ENCODE measurements at places on chromosomes 6 and 20. TPM values are rescaled to one million over a fixed set of nuclear protein-coding genes. Genes with fewer than 3 reads are reported as not detected.

The RAET1E gene
- 1.7 TPM for total RNA-seq

The ZNF292 gene
- total RNA-seq = 16.9 TPM

The HLA-DQA2 gene
- not detected for total RNA-seq

The DEFB110 gene
- total RNA-seq = not detected

The C6orf52 gene
- total RNA-seq = 0.80 TPM

The ATRN gene
- 26.1 TPM for total RNA-seq

The MRPS18A gene
- total RNA-seq = 91.5 TPM

The RIOK1 gene
- total RNA-seq = 39.9 TPM

The FRMD1 gene
- not detected for total RNA-seq

DNA sequence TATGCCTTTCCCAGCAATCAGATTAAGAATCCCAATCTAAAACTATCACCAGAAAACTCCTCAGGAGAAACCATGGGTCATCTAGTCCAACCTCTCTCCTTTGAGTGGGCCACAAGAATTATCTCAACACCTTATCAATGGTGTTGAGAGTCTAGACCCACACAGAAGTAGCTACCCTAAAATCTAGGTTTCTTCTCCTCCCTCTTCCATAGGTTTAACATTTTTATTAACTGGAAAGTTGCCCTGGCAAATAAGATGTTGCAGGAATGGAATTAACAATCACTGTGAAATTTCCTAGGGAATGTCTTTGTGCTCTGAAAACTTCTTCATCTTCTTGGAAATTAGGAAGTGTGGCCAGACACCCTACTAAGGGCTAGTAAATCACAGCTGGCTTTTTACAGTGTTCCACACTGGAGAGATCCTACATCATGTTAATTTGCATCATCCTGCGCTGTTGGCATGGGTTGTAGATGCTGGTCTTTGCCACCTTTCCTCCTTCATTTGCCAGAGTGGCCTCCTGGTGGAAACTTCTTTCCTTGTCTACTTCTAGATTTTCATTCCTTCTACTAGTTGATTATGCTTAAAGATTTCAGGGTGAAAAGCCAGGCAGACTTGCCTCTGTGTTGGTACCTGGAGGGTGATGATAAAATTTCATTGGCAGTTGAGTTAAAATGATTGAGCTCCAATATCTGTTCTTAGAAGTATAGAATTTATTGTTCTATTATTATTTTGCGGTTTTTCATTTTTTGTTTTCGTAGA is 2.7 kb downstream of the TNFAIP3 start:
- no peak for DNase-seq

GRCh38 chr20:50211091-50211490 is 20.5 kb downstream of the CEBPB start:
- DNase-seq = no peak

GRCh38 chr6:155265843-155266535 is 2.2 kb downstream of the CLDN20 start:
- peak; percentile 10 for DNase-seq

- no peak for DNase-seq
Measured at GRCh38 chr6:39516471-39516870, 194.0 kb upstream of the KCNK16 start.

GRCh38 chr20:60506061-60506460 is 547.8 kb downstream of the CDH26 start:
- DNase-seq = no peak

- DNase-seq = peak; percentile 83
Measured at GRCh38 chr6:36383606-36384005, 3.9 kb downstream of the ETV7 start.

- peak; percentile 91 for DNase-seq
Measured at GRCh38 chr6:35688605-35689322, at the start of gene FKBP5. TSS of gene FKBP5 (minus strand) at chr6:35688915. CDS start at chr6:35642824, 46,091 bp downstream.

DNA sequence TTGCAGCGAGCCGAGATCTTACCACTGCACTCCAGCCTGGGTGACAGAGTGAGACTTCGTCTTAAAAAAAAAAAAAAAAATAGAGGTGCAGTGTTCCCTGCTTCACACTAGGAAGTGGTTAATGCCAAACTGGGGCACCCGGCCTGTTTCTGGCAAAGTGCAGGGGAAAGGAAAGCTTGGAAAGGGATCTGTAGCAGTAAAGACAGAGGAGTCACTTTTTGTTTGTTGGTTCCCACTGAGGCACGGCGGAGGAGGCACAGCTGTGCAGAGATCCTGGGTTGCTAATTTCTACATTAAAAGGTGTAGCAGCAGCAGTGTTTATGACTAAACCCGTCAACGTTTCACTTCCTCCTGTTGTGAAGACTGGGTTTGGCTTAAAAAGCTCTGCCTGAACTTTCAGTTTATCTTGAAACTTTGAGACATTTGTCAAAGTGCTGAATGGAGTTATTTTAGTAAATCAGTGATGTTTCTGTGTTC is 125.6 kb downstream of the CARMIL1 start:
- DNase-seq = no peak

- peak; percentile 76 for DNase-seq
Measured at GRCh38 chr6:79570129-79571029, 33.1 kb upstream of the LCA5 start.

DNA sequence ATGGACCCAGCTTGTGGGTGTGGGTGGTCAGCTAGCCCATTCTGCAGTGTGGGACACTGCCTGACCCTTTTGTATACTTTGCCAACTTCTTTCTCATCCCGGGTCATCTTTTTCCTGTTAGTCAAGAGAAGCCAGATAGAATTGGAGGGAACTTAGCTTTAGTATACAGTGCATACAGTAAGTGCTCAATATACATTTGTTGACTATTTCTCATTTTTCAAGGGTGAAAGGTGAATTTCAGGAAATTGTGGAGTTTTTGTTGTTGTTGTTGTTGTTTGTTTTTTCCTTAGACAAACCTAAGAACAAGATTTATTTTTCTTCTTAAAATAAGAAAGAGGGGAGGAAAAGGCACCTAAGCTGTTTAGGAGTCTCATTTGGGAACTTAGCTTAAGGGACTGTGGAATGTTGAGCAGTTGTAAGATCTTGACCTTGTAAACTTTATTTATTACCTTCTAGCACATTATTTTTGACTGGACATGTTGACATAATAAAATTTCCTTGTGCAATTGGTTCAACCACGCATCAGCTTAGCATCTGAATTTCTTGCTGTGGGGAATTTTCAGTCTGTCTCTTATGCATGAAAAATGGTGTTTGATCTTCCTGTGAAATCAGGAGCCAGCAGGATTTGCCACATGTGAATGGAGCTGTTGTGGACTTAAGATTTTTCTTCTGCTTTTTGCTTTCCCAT is 113.6 kb downstream of the ARID1B start:
- no peak for DNase-seq

- DNase-seq = no peak
Measured at GRCh38 chr20:41181567-41181966, 44.2 kb downstream of the PLCG1 start.

DNA sequence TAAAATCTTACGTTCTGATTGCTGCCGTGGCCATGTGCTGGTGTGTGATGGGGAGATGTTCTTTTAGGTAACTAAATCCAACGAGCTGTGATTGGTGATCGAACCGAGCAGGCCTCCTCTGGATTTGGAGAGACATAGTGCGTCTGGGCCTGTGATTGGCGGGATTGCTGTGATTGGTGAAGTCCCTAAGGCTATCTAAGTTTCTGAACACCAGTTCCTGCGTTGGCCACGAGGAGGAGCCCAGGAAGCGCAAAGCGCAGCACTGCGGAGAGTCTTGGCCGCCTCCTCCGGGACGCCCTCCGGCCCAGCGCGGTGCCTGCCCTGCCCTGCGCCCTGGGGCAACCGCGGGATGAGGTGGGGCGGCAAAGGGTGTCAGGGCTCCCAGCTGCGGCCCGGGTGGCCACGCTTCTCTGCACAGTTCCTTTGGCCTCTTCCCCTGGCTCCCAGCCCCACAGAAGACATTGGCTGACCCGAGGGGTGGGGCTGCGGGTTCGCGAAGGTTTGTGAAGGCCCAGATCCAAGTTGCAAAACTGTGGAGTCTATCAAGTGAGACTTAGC is 33.0 kb downstream of the HNF4A start:
- peak; percentile 91 for DNase-seq

DNA sequence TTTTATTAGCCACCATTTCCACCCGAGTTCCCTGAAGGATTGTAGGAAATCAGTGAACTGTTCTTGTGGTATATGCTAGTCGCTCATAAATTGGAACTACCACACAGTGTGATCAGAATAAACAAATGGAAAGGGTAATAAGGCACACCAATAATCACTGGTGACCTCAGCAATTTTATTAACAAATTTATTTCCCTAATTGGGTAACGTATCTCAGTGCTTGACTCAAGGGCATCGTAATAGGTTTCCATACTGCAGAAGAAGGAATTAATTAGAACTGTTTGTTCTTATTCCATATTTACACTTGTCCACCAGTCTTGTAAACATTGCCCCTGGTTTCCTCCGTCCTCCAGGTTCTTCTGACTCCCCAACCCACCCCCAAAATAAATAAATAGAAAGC is 10.0 kb upstream of the UQCC2 start:
- no peak for DNase-seq

GRCh38 chr20:33012327-33013189 is 5.1 kb downstream of the BPIFB2 start:
- DNase-seq = no peak

- DNase-seq = no peak
Measured at GRCh38 chr6:112774319-112774718, 427.2 kb downstream of the RFPL4B start.

DNA sequence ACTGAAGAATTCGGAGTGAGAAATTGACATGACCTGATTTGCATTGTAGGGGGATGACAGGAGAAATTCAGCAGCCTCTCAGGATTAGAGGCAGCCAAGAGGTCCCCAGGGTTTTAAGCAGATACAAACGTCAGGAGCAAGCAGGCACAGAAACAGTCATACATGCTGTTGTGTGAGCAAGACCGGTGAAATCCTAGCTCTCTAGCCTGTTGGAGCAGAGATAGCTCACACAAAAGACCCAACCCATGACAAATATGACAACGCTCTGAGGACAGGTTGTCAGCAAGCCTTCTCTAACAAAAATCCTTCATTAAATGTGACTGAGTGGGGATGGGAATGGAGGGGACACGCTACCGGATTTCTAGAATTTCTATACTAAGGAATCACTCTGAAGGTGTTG is 23.0 kb upstream of the AKAP12 start:
- no peak for DNase-seq

DNA sequence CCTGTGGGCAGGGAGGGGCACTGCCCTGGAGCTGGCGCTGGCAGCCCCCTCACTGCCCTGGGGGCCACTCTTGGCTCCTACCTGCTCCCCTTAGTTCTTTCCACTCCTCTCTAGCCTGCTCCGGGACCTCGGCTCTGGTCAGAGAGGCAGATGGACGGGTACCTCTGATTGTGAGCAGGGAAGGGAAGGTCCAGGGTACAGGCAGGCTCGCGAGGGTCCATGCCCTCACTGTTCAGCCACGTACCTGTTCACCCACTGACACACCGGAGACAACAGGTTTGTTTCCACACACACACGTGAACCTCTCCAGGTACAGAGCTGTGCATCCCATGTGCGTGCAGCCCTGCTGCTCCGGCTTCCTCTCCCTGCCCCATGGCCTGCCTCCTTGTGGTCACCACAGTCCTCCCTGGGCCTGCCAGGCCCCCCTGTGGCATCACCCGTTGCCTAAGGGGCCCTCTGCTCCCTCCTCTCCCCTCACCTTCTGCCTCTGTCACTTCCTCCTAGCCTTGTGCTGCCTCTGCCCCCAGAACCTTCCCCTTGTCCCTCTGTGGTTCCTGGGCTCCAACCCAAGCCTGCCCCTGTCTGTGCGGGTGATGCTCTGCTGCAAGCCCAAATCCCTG is 2.3 kb downstream of the EMILIN3 start:
- DNase-seq = no peak

DNA sequence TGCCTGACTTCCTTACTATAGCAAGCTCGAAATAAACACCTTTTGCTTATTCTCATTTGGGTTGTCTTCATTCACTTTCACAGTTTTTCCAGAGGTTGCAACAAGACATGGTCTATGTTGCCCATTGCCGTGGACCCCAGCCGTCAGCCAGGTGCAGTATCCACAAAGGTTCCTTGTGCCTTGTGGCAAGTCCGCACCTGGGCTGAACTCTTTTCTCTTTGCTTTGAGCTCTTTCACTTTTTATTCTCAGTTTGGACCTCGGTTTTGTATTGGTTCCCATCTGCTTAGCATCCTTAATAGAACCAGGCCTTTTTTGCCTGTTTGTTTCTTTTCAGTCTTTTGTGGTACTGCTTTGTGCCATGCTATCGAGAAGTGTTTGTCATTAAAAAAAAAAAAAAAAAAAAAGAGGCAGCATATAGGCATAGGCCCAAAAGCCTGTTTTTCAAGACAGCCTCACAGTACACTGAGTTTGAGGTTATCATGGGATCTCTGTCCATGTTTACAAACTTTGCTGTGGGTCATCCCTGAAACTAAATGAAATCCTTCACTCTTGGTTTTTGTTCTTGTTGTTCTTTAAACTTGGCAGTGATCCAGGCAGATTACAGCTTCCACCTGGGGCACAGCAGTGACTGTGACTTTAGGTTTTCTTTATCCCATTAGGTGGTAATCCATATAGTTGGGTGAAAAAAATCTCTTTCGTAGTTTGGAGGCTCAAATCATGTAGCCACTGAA is 33.3 kb downstream of the GSTA3 start:
- DNase-seq = peak; percentile 28

DNA sequence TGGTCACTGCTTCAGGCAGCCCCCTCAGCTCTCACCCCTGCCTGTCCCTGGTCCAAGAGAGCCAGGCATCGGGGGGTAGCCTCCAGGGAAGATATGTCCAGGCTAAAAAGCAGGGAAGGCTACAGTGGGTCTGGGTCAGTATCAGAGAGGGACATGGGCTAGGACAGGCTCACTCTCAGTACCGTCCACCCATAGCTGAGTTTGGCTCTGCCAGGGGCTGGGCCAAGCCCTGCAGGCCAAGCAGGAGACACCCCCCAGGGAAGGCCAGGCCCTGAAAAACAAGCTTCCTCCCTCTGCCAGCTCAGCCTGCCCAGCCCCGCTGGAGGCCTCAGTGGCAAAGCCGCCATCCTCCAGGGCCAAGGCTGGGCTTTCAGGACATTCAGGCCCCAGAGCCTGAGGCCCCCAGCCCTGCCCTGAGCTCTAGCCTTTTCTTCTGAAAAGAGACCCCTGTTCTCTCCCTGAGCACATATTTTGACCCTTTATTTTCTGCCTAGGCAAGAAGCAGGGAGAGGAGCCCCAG is 28.6 kb upstream of the TGM2 start:
- no peak for DNase-seq

DNA sequence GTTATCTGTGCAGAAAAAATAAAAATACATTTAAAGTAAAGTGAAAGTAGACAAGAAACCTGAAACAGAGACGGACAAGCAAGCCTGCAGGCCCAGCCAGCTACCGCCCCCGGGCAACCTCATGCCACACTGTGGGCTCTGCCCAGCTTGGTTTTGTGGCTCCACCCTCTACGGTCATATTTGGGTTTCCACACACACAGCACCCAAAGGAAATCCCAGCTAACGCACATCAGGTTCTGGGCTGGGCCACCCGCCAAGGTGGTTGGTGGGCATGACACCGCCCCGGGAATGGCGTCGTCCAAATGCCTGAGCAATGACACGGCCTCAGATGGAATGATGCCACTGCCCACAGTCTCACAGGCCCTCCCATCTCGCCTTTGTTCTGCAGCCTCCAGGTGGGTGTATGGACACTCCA is 22.9 kb downstream of the FAM110A start:
- peak; percentile 99 for DNase-seq

Data from PC-3 (cell line).